ENCODE measurements at places on chromosomes 5 and 9.
A peak's percentile ranks its signal among the peaks of the same experiment; 100 is the strongest.

GRCh38 chr5:129664336-129664937 is 83.5 kb upstream of the MINAR2 start:
- no peak for DNase-seq

DNA sequence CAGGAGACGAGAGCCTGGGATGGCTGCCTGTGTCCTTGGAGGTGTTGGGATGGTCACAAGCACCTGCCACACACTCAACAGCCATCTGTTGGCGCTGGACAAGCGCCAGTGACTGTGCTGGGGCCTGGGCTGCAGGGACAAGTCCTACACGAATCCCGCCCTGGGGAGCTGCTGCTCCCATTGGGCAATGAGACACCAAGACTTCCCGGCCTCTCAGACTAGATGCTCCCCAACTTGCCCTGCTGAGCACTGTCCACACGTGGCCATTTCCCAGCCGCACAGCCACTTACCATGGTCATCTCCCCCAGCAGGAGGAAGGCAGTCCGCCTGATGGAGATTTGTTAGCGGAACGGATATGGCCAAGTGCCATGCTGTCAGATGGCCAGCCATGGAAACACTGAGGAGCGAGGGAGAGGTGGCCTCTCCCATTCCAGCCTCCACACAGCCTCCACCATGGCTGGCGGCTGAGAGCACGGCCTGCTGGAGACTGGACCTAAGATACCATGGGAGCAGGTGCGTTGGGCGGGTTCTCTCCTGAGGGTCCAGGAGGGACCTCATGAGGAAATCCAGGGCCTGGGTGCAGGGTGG is 43.9 kb downstream of the PRRT1B start:
- no peak for DNase-seq

- DNase-seq = no peak
Measured at GRCh38 chr5:33372721-33373472, 67.9 kb upstream of the TARS1 start.

DNA sequence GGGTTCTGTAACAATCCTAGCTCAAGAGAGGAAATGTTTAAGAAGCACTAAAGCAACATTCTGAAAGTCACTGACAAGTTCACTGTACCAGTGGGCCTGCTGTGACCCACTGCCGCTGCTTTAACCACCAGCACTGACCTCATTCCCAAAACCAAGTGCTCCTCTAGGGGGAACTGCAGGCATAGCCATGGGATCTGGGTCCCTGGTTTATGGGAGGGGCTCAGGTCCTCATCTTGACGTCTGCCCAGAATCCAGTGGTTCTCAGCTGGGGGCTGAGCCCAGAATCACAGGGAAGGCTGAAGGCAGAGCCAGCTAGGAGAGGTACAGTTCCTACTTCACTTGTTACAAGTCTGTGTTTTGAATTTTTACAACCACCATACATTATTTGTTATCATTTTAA is 36.1 kb upstream of the SLC2A8 start:
- peak; percentile 20 for DNase-seq

DNA sequence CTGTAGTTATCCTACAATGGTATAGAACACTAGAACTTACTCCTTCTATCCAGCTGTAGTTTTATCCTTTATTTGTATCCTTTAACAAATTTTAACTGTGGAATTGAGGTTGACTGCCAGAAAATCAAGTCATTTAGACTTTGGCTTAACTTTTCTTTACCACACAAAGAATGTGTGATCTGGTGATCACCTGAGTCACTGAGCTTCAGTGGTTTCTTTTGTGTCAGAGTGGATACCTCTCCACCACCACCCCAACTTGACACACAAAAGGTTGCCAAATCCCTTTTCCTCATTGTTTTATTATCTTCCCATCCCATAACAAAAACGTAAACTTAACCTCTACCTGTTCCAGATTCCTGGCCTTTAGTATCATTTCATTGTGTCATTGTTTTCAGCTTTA is 5.5 kb downstream of the OTULIN start:
- no peak for DNase-seq

- DNase-seq = no peak
Measured at GRCh38 chr9:72041775-72042194, 18.6 kb downstream of the C9orf57 start.

GRCh38 chr5:149995385-149996204 is 4.9 kb downstream of the TIGD6 start:
- DNase-seq = no peak

GRCh38 chr5:111234125-111234524 is 9.9 kb downstream of the CAMK4 start:
- DNase-seq = no peak

- no peak for DNase-seq
Measured at GRCh38 chr5:149801307-149801990, 71.3 kb downstream of the PPARGC1B start.

GRCh38 chr9:33435821-33436277 is 11.5 kb downstream of the AQP3 start:
- no peak for DNase-seq

GRCh38 chr9:96245399-96245798 is 56.6 kb downstream of the HSD17B3 start:
- no peak for DNase-seq

GRCh38 chr9:92619601-92620300 is 50.2 kb downstream of the IPPK start:
- DNase-seq = no peak

GRCh38 chr9:100561256-100561655 is 16.6 kb upstream of the CAVIN4 start:
- DNase-seq = no peak

- DNase-seq = no peak
Measured at GRCh38 chr9:84761137-84761808, 91.7 kb downstream of the NTRK2 start.

GRCh38 chr9:91775708-91776028 is 174.4 kb downstream of the ROR2 start:
- DNase-seq = no peak

DNA sequence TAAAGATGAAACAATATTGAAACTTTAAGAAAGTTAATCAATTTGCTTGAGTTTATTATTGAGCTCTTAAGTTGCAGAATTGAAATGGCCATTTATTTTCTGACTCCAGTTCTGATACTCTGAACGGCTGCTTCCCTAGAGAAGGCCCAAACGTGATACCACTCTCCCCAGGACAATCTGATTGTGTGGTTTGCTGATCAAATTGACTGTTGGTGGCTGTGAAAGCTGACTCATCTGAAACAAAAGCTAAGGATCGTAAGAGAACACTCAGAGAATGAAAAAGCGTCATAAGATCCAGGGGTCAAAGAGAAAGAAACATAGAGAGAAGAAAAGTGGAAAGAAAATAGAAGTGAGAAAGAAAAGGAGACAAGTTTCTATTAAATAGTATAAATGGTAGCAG is 147.2 kb downstream of the IZUMO3 start:
- no peak for DNase-seq

DNA sequence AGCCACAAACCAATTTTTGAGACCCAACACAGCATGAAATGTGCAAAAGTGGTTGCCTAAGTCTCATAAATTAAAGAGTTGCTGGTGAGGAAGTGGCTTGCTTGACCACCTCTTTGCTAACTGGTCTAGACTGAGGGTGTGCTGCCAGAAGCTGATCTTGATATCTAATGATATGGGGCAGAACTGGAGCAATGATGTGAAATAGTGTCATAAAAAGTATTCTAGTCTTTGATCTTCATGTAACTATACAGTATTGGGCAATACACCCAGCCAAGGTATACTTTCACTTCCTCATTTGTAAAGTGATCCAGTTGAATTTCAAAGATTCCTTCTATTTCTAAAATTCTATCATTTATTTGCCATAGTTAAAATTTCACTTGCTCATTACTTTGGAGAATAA is 5.9 kb upstream of the YTHDC2 start:
- DNase-seq = no peak

GRCh38 chr5:8879248-8879647 is 666.6 kb downstream of the SEMA5A start:
- DNase-seq = no peak

DNA sequence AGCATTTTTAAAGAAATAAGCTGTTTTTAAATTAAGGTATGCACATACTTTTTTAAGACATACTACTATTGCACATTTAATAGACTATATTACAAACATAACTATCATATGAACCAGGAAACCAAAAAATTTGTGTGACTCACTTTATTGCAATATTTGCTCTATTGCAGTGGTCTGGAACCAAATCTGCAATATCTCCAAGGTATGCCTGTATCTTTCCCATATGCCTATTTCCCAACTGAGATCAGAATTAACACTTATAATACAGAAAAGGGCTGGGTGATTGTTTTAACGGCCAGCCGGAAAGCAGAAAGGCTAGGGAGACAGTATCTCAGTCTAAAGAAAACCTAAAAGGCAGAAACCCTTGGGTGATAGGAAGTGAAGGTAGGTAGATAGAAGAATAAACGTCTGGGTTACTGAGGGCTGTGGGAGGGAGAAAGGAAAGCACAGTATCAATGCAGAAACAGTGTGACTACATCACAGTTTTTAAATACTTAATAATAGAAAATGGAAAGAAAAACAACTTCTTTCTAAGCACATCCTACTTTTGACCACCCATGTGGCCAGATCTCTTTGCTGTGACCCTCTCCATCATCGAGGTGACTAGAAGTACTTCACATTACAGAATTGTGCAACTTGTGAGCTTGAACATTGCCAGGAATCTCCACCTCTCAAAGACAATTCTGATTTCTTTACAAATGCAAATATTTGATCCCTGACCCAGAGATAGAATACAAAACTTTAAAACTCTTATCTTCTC is 126.4 kb downstream of the LPAR1 start:
- DNase-seq = no peak

GRCh38 chr9:137194388-137194787 is 5.9 kb downstream of the SSNA1 start:
- no peak for DNase-seq

GRCh38 chr9:33797837-33798236 is 2.5 kb downstream of the PRSS3 start:
- DNase-seq = no peak

DNA sequence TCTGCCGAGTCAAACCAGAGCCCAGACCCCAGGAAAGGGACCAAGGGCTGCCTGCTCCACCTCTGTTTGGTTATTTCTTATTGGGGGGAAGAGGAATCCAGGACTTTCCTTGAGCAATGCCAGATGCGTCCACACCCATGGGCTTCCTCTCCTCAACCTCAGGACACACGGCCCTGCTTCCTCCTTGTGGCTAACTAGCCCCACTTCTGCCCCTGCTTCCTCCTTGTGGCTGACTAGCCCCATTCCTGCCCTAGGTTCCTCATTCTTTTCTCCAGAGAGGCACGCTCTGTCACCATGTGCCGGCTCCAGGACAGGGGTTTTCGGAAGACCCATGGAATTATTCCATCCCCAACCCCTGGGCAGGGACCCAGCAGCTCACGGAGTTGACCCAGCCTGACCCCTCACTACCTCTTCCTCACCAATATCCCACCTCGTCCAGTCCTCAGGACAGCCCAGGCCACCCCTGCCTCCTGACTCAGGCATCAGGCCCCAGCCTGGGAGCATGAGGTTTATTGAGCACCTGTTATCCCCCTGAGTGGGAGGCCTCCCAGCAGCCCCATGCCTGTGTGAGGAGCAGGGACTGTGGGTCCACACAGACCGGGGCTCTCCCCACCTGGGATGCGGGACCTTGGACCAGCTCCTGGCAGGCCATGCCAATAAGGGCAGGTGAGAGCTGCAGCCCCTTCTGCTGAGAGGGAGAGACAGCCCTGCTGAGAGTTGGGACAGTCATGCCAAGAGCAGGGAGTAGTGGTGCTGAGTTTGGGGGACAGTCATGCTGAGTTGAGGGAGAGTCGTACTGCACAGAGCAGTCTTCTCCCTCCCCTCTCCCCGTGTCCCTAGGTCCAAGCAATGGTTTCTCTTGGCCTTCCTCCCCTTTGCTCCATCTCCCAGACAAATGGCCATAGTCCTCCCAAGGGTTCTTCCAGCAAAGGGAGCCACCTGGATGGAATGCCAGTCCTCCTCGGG is 11.8 kb upstream of the FCN1 start:
- no peak for DNase-seq

DNA sequence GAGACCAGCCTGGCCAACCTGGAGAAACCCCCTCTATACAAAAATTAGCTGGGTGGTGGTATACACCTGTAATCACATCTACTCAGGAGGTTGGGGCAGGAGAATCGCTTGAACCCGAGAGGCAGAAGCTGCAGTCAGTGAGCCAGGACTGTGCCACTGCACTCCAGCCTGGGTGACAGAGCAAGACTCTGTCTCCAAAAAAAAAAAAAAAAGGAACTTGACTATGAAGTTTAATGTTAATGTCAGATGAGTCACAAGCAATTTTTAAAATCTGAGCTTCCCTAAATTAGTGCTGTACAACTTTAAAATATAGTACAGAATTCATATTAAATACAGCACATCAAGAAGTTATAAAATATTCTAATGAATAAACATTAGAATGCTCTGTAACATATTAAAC is 1.5 kb downstream of the MEIKIN start:
- DNase-seq = no peak

DNA sequence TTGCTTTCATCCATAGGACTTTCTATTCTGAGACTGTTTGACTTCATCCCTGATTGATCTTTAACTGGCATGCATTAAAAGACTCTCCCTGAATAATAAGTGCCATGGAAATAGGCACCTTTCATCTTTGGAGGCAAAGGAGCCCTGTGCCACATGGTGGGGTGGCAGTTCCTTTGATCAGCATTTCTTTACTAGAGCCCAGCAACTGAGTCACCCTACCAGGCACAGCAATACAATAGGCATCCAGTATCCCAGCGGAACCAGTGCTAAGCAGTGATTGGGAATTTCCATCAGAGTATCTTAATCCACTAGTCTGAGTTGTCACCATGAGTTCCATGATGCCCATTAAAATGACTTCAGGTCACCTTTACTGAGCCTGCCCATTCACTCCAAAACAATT is 476.1 kb upstream of the MPDZ start:
- no peak for DNase-seq
